ENCODE measurements at places on chromosomes 7 and 10.

GRCh38 chr10:23331567-23332301 lies 12.9 kb downstream of the C10orf67 start:
- no peak overlapping the region for H3K27ac ChIP-seq
- no peaks in the 10 kb centered on the region for H3K36me3 ChIP-seq
- no peaks in the 10 kb centered on the region for H3K27me3 ChIP-seq
- no peaks in the 10 kb centered on the region for H3K4me1 ChIP-seq
- DNase-seq: peak; percentile 4

DNA sequence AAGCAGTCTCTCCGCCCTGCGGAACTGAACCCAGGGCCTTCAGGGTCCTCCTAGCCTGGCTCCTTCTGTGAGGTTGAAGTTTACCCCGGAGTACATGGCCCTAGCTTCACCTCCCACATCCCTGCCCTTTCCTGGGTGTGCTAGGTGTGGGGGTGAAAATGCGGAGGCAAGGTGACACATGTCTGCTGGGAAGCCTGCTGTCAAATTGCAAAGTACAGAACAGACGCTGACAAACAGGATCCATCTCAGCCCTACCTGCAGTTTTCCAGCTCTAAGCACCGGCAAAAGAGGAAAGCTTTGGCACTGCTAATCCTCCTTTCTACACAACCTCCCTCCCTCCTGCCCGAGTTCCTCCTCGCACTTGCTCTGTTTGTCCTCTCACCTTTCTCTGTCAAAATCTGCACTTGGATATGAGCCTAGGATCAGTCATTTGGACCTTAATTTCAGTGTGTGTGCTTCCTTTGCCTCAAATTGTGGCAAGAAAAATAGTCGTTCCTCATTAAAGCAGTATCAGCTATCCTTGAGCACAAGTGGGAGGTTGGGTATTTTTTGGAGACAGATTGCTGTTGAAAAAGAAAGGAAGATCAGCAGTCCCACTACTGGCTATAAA lies 14.4 kb upstream of the GPR15LG start:
- H3K4me1 ChIP-seq: no peaks in the 10 kb centered on the region
- H3K27me3 ChIP-seq: no peaks in the 10 kb centered on the region
- H3K4me3 ChIP-seq: no peak overlapping the region
- H3K36me3 ChIP-seq: peaks cover 2% of the 10 kb centered on the region
- no peak overlapping the region for H3K27ac ChIP-seq
- DNase-seq: no peak

GRCh38 chr10:76902949-76903348 lies 734.7 kb downstream of the KCNMA1 start:
- no peaks in the 10 kb centered on the region for H3K36me3 ChIP-seq
- H3K4me3 ChIP-seq: no peak overlapping the region
- H3K27ac ChIP-seq: no peak overlapping the region
- H3K27me3 ChIP-seq: no peaks in the 10 kb centered on the region

DNA sequence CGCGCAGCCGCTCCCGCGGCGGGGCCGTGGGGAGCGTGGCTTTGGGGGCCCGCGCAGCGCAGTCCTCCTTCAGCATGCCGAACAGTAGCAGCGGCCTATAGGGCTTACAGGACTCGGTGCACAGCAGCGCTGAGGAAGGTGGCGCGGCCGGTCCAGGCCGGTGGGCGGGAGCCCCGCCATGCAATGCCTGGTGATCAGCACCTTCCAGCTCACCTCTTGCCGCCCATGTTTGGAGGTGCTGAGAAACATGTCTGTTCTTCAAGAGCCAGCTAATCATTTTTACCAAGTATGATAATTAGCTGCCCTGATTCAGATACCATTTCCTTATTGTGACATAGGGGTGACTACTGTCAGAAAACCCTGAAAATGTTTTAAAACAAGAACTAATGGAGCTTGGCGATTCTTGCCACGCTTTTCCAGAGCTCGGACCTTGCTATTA lies 33.5 kb upstream of the SFTPD start:
- no peaks in the 10 kb centered on the region for H3K4me1 ChIP-seq
- peak; percentile 7 for DNase-seq
- H3K27me3 ChIP-seq: peaks cover 33% of the 10 kb centered on the region
- no peaks in the 10 kb centered on the region for H3K36me3 ChIP-seq
- no peak overlapping the region for H3K27ac ChIP-seq
- H3K4me3 ChIP-seq: peak overlapping the region; percentile 51

DNA sequence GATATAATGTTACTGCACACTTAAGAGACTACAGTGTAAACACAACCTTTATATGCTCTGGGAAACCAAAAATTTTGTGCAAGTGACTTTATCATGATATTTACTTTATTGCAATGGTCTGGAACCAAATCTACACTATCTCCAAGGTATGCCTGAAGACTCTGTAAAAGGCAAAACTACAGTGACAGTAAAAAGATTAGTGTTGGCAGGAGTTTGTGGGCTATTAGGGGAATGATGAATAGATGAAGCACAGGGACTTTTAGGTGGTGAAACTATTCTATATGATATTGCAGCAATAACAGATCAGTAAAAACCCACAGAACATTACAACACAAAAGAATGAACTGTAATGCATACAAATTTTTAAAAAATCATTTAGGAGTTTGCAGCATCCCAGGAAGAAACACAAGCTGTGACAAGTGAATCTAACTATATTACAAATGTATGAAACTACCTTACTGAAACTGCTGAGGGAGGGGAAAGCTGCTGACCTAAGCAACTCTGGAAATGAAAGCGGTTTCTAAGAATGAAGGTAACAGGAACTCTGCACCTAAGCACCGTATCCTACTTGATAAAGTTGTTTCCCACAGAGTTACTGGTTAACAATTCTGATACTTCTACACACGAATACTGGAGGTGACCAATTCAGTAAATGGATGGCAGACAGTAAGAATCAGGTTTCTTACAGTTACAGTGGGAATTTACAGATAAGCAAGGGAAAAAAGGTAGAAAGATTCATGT lies 82.6 kb downstream of the ATE1 start:
- H3K4me1 ChIP-seq: no peaks in the 10 kb centered on the region
- no peak overlapping the region for H3K27ac ChIP-seq
- no peak overlapping the region for H3K4me3 ChIP-seq
- H3K27me3 ChIP-seq: no peaks in the 10 kb centered on the region
- no peaks in the 10 kb centered on the region for H3K36me3 ChIP-seq

- H3K36me3 ChIP-seq: no peaks in the 10 kb centered on the region
- no peaks in the 10 kb centered on the region for H3K27me3 ChIP-seq
- H3K4me3 ChIP-seq: no peak overlapping the region
- no peak for DNase-seq
- H3K27ac ChIP-seq: no peak overlapping the region
Observed at GRCh38 chr10:37434091-37434490, 308.7 kb downstream of the ANKRD30A start.

DNA sequence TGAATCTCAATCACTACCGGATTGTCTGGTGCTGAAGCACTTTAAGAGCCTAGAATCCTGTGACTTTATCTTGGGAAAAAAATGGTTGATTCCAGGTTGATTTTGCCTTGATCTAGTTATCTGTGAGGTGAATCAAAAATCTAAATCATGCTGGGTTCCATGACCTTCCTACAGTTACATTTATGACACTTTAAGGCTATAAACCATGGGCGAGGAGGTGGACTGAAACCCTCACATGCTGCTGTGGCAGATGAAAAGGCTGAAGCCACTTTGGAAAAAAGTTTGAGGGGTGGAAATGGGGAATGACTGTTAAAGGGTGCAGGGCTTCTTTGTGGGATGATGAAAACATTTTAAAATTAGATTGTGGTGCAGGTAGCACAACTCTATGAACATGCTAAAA lies 17.5 kb downstream of the SLC16A9 start:
- no peak overlapping the region for H3K4me3 ChIP-seq
- no peaks in the 10 kb centered on the region for H3K4me1 ChIP-seq

- H3K27me3 ChIP-seq: peaks cover 17% of the 10 kb centered on the region
- H3K4me1 ChIP-seq: no peaks in the 10 kb centered on the region
- no peak overlapping the region for H3K27ac ChIP-seq
- H3K4me3 ChIP-seq: no peak overlapping the region
- peak; percentile 49 for DNase-seq
Observed at GRCh38 chr10:15725603-15726002, 5.9 kb upstream of the ITGA8 start.

- no peak overlapping the region for H3K27ac ChIP-seq
- H3K4me3 ChIP-seq: no peak overlapping the region
- H3K27me3 ChIP-seq: no peaks in the 10 kb centered on the region
- H3K4me1 ChIP-seq: no peaks in the 10 kb centered on the region
- DNase-seq: no peak
Observed at GRCh38 chr10:77700086-77700485, 62.5 kb upstream of the KCNMA1 start.

- no peak for DNase-seq
- H3K4me3 ChIP-seq: no peak overlapping the region
- H3K36me3 ChIP-seq: no peaks in the 10 kb centered on the region
- H3K4me1 ChIP-seq: peaks cover 8% of the 10 kb centered on the region
- no peak overlapping the region for H3K27ac ChIP-seq
Observed at GRCh38 chr10:60140651-60141632, 234.6 kb upstream of the CCDC6 start.

DNA sequence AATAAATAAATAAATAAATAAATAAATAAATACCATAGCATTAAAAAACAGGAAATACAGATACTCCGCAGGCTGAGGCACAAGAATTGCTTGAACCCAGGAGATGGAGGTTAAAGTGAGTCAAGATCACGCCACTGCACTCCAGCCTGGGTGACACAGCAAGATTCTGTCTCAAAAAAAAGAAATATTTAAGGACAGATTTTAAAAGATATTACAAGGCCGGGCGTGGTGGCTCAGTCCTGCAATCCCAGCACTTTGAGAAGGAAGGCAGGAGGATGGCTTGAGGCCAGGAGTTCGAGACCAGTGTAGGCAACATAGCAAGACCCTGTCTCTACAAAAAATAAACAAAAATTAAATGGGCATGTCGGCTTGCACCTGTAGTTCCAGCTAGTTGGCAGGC lies 17.5 kb upstream of the SNX8 start:
- H3K27ac ChIP-seq: no peak overlapping the region
- no peaks in the 10 kb centered on the region for H3K4me1 ChIP-seq
- no peak for DNase-seq
- no peaks in the 10 kb centered on the region for H3K36me3 ChIP-seq

- H3K27ac ChIP-seq: no peak overlapping the region
- DNase-seq: no peak
- no peak overlapping the region for H3K4me3 ChIP-seq
- no peaks in the 10 kb centered on the region for H3K36me3 ChIP-seq
- H3K4me1 ChIP-seq: no peaks in the 10 kb centered on the region
Observed at GRCh38 chr10:1542941-1543340, 194.4 kb downstream of the ADARB2 start.

GRCh38 chr7:22732556-22733126 lies 5.6 kb downstream of the IL6 start:
- no peak overlapping the region for H3K27ac ChIP-seq
- H3K36me3 ChIP-seq: peaks cover 9% of the 10 kb centered on the region
- no peaks in the 10 kb centered on the region for H3K27me3 ChIP-seq

DNA sequence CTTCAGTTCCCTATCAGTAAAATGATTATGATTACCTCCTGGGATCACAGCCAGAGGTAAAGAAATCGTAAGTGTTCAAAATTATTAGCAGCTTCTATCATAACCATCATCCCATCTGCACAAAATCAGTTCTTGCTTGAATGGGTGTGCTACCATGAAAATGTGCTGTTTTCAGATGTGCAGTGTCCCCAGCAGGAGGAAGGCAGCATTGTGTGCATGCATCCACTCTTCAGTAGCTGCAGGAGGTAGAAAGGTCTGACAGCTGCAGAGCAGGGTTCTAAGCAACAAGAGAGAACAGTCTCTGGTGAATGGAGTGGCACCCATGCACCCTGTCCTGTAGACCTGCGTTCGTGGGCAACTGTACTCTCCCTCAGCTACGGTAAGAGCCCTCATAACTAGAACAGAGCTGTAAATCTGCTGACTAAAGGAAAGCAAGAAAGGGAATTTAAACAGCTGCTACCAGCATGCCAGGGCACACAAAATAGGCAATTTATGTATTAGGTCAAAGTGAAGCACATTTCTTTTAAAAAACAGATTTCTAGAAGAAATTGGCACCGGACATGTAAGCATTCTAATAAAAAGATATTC lies 21.2 kb downstream of the VSTM2A start:
- H3K4me3 ChIP-seq: no peak overlapping the region
- DNase-seq: no peak
- H3K4me1 ChIP-seq: no peaks in the 10 kb centered on the region
- H3K36me3 ChIP-seq: no peaks in the 10 kb centered on the region

GRCh38 chr7:116742641-116743040 lies 70.6 kb downstream of the MET start:
- peaks cover 13% of the 10 kb centered on the region for H3K4me1 ChIP-seq
- H3K36me3 ChIP-seq: peaks cover 4% of the 10 kb centered on the region
- H3K27ac ChIP-seq: no peak overlapping the region
- no peak for DNase-seq

GRCh38 chr7:118186501-118186900 lies 2.5 kb downstream of the LSM8 start:
- no peak overlapping the region for H3K4me3 ChIP-seq
- DNase-seq: no peak
- peaks cover 18% of the 10 kb centered on the region for H3K4me1 ChIP-seq
- no peaks in the 10 kb centered on the region for H3K36me3 ChIP-seq
- no peaks in the 10 kb centered on the region for H3K27me3 ChIP-seq
- H3K27ac ChIP-seq: no peak overlapping the region

- no peak overlapping the region for H3K4me3 ChIP-seq
- H3K4me1 ChIP-seq: no peaks in the 10 kb centered on the region
- H3K27ac ChIP-seq: no peak overlapping the region
- H3K27me3 ChIP-seq: no peaks in the 10 kb centered on the region
- DNase-seq: no peak
Observed at GRCh38 chr10:57921140-57921539, 346.6 kb downstream of the IPMK start.

- H3K4me3 ChIP-seq: no peak overlapping the region
- H3K27ac ChIP-seq: no peak overlapping the region
- DNase-seq: no peak
- H3K36me3 ChIP-seq: no peaks in the 10 kb centered on the region
Observed at GRCh38 chr10:109933984-109934565, 10.8 kb upstream of the XPNPEP1 start.

Measured in endothelial cell of umbilical vein (primary cell).